ENCODE measurements at places on chromosomes 1 and 21.

DNA sequence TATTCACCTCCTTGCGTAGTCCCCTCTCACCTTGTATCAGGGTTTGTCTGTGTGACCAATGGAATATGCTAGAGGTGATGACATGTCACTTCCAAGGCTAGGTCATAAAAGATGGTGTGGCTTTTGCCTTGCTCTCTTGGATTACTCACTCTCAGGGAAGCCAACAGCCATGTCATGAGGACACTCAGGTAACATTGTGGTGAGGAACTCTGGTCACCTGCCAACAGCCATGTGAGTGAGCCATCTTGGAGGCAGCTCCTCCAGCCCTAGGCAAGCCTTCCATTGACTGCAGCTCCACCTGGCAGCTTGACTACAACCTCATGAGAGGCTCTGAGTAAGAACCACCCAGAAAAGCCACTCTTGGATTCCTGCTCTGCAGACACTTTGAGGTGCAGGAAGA lies 11.0 kb upstream of the HEYL start:
- DNase-seq: no peak

DNA sequence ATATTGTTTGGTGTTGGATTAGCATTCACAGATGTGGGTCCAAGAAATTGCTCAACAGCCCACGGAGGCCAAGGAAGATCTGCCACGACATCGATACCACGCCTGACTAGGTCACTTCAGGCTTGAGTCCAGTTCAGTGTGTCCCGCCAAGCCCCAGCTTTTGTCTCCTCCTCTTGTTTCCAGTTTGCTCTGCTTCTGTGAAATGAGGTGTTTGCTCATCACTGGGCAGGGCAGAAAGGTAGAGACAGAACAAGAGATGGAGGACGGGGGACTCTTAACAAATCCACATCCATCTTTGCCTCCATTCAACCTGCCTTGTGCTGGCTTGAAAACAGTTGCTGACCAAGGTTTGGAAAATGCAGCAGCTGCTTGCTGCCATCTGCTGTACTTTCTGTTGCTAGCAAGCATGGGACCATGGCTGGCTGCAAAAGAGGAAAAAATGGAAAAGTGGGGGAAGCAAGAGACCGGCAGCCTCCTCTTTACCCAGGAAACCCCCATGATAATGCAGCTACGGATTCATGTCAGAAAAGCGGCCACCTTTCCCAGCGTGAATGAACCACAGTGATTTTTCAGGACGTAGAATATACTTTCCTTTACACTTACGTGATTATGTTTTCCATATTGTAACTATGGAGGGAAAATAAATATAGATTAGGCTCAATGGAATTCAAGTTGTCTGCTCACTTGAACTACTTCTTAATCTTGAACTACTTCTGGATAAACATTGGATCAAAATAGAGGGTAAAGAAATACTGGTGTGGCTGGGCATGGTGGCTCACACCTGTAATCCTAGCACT lies 80.2 kb upstream of the GREM2 start:
- DNase-seq: peak; percentile 53

DNA sequence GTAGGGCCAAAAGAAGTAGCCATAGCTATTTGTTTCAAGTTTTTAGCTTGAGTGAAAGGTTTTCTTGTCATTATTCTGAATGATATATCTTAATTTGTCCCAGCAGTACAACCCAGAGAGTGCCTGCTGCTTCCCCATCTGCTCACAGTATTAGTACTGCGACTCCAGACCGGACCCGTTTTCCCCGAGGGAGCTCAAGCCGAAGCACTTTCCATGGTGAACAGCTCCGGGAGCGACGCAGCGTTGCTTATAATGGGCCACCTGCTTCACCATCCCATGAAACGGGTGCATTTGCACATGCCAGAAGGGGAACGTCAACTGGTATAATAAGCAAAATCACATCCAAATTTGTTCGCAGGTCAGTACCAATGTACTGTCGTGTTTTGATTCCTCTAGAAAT lies 37.2 kb upstream of the C1orf115 start:
- DNase-seq: no peak

DNA sequence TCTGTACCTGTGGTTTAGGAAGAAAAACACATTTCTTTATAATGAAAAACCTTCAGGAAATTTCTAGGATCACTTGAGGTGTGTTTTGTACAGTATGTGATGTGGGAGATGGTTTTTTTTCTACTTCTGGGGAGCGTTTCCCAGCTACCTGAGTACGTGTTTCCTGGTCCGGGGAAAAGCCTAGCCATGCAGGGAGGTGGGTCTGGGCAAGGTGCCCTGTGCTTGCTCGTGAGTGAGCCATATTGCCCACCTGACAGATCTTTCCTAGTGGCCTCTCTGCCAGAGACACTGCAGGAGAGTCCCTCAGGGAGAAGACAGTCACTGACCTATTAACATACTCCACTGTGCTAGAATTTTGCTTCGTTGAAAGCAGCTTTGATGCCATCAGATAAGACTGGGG lies 41.3 kb downstream of the TRPM2 start:
- no peak for DNase-seq

DNA sequence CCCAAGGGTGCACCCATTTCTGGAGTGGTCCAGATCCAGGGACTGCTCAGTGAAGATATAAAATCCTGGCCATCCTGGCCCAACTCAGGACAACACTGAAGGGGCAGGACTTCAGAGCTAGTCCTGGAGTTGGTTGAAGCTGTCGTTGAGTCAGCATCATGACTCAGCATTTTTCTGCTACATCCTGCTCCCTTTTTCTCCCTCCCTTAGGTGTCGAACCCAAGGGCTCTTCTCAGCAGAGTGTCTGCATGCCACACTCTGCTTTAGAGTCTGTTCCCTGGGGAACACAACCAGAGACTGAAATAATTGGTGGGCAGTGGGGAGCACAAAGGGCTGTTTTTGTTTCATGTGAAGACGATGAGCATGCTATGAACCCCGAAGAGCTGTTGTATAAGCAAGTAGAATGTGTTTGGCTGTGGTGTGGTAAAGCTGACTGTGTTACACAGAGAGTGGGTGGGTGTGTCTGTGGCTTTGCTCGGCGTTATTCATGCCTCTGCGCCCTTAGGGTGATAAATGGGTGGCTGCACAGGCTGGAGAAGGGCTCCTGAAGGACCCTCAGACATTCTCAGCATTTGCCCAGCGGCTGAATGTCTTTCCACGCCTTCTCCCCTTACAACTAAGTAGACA lies 167.2 kb downstream of the CYYR1 start:
- DNase-seq: peak; percentile 78

- no peak for DNase-seq
Observed at GRCh38 chr1:81811757-81812371, 11.1 kb downstream of the ADGRL2 start.

GRCh38 chr21:27776925-27777553 lies 810.2 kb upstream of the ADAMTS5 start:
- DNase-seq: no peak

- DNase-seq: peak; percentile 32
Observed at GRCh38 chr1:228664399-228664914, 70.8 kb upstream of the RHOU start.
